ENCODE measurements at places on chromosomes 12 and 14.

- no peak for DNase-seq
These were observed 445.6 kb upstream of the PDE3A start for GRCh38 chr12:19922717-19923116.

- DNase-seq, result no peak
These were observed 489.3 kb downstream of the GALC start for GRCh38 chr14:87503711-87504110.

- no peak for DNase-seq
These were observed 95.0 kb upstream of the MON2 start for GRCh38 chr12:62371661-62372060.

GRCh38 chr12:76916170-76916540, 37.3 kb upstream of the CSRP2 start:
- no peak for DNase-seq

DNA sequence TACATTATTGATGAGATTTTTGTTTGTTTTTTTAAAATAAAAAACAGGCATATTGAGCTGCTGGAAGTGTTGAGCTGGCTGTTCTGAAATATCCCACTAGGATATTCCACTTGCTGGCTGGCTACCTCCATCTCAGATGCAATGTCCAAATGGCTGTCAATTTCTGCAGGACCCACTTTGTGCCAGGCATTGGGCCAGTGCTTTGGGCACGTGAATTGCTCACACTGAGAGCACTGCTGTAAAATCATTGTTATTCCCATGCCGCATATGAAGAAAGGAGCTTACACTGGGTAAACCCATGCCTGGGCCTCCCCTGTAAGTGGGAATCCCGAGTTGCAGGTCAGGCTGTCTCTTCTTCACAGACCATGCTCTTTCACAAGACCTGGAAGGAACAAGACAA, 56.7 kb downstream of the RGS6 start:
- no peak for DNase-seq

GRCh38 chr14:47961634-47962033, 286.2 kb upstream of the MDGA2 start:
- DNase-seq, result no peak

GRCh38 chr12:105461271-105461943, 130.9 kb downstream of the C12orf75 start:
- DNase-seq, result no peak

- no peak for DNase-seq
These were observed 476.6 kb downstream of the RMST start for GRCh38 chr12:97939156-97939555.

GRCh38 chr12:10716704-10717315, 6.3 kb downstream of the YBX3 start:
- no peak for DNase-seq

Data from CD4-positive, alpha-beta T cell treated with Interleukin-17A for 1 hour (primary cell).